Activated CD4-positive, alpha-beta T cell treated with anti-CD3 and anti-CD28 coated beads, Interleukin-2, amount 50 U/mL, for 24 hours (primary cell): ENCODE measurements at places on chromosomes 3 and 15.
A peak's percentile ranks its signal among the peaks of the same experiment; 100 is the strongest.

- DNase-seq: no peak
These were observed 108.0 kb downstream of the CMSS1 start for GRCh38 chr3:99925584-99926230.

GRCh38 chr3:172541945-172542488 lies 18.8 kb upstream of the TNFSF10 start:
- DNase-seq: no peak

- DNase-seq: no peak
These were observed 165.5 kb downstream of the MEX3B start for GRCh38 chr15:81880314-81880713.

DNA sequence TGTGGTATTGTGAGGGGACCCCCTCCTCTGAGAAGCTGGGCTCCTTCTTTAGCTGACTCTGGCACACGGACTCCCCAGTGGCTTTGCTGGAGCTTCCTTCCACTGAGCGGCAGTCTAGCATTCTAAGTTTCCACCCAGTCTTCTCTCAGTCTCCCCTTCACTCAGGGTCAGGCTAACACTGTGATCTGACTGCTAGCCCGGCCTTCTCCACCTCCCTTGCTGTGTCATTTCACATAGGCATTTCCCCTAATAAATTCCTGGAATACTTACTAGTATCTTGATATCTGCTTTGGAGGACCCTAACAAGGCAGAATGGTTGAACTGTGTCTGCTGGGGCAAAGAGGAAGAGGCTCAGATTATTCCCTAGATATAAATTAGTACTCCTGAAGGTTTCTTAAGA lies 106.2 kb upstream of the THBS1 start:
- no peak for DNase-seq

DNA sequence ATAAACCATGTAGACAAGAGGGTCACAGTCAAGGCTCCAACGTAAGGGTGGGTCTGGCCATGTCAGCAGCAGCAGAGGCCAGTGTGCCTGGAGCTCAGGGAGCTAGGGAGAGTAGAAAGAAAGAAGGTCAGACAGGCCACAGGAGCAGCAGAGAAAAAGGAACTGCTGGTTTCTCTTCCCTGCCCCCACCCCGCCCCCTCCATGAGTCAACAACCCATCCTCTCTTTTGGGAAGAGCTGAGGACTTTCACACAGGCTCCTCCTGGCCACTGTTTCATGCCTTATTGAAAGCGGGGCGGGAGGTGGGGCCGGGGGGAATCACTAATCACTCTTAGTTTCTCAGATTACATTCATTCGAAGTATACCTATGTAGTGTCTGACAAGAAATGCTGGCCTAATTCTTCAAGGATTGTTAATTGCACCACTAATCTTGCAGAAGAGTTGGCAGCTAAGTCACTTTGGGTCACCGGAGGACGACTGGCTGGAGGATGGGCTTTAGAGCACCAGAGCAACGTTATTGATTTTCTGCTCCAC lies 9.1 kb upstream of the SCG3 start:
- DNase-seq: no peak

- DNase-seq: no peak
These were observed 51.7 kb downstream of the CNTN3 start for GRCh38 chr3:74562558-74563269.

- no peak for DNase-seq
These were observed 6.2 kb downstream of the RAB8B start for GRCh38 chr15:63195569-63196015.

DNA sequence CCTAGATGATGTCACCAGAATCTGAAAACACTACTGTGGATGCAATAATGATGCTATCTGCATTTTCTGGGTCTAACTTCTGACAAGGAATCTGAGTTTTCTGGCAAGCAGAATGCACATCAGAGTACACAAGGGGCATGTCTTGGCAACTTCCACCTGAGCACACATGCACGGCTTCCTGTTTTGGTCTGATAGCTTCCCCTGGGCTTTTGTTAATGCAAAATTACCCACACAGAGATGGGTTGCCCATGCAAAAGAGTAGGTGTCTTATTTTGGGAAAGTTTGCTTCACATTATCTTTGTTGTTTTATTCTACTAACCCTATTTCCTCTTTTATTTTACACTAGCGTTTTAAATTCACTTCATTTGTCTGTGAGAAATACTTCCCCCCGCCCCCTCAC lies 74.2 kb upstream of the SATB1 start:
- DNase-seq: no peak

- DNase-seq: no peak
These were observed 83.6 kb downstream of the LSM3 start for GRCh38 chr3:14262212-14262611.

GRCh38 chr15:67641453-67641852 lies 99.0 kb downstream of the MAP2K5 start:
- no peak for DNase-seq

DNA sequence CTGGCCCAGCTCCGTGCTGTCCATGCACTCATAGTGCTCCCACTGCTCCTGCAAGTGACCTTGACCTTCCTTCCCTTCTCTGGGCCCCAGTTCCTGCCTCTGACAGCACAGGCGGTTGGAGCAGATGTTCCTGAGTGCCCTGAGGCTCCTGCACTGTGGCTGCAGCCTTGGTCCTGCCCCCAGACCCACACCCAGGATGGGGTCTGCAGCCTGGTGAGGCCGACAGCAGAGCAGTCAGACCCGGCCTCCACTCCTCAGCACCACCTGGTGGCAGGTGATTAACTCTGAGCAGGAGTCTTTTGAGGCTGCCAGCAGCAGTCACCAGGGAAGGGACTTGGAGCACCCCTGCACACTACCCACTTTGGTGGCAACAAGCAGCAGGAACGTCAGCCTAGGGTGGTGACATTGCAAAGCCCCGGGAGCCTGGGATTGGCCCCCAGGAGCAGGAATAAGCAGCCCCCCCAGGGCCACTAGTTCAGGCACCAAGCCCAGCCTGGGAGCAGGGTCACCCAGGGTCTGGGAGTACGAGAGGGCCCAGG lies 64.6 kb downstream of the CYP11A1 start:
- DNase-seq: peak; percentile 21

GRCh38 chr3:36258421-36258820 lies 121.9 kb upstream of the STAC start:
- no peak for DNase-seq

DNA sequence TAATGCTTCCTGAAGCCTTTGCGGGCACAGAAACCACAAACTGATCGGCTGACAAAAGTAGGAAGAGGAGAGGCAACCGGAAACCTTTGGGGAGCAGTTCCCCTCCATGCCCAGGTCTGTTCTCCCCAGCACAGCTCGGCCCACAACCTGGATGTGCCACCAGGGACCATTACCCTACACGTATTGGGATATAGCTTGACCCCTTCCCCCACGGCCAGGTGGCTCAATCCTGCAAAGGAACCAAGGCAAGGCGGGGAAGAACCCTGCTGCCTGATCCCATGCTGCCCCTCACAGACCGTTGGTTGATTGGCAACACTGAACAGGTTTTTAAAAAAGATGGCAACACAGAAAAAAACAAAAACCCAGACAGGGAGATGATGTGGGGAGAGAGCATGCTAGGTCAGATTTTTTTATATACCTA lies 19.7 kb upstream of the TCAIM start:
- DNase-seq: no peak

GRCh38 chr3:128547368-128547987 lies 54.5 kb upstream of the GATA2 start:
- DNase-seq: no peak

GRCh38 chr3:64291956-64292355 lies 66.7 kb upstream of the PRICKLE2 start:
- DNase-seq: no peak

GRCh38 chr3:52534281-52535183 lies 875 bp upstream of the NT5DC2 start:
- DNase-seq: no peak

- DNase-seq: no peak
These were observed 100.8 kb downstream of the TMEM266 start for GRCh38 chr15:76160426-76161152.

GRCh38 chr3:63976161-63976871 lies 47.0 kb downstream of the PSMD6 start:
- DNase-seq: no peak

GRCh38 chr3:178325330-178325729 lies 210.9 kb upstream of the KCNMB2 start:
- no peak for DNase-seq

DNA sequence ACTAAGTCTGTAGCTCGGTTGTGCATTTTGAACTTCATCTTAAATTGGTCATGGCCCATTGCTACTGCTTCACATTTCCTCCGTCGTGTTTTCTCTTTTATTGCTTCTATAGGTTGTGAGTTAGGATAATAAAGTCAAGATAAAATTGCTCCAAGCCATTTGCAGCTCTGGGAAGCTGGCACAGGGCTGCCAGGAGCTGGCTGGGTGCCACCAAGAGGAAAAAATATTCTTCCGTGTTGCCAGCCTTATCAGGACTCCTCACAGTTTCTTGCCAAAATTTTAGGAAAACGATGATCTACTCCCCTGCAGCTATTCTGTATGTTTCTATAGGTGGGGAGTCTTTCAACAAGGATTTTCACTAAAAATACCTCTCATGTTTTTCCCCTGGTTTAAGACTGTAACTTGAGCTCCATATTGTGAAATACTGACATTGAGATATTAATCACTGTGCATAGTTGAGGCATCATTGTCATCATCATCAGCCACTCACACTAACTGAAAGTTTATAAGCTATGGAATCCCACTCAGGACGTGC lies 55.4 kb upstream of the PIAS1 start:
- DNase-seq: no peak

- no peak for DNase-seq
These were observed 704.8 kb upstream of the CBLB start for GRCh38 chr3:106573605-106574004.

DNA sequence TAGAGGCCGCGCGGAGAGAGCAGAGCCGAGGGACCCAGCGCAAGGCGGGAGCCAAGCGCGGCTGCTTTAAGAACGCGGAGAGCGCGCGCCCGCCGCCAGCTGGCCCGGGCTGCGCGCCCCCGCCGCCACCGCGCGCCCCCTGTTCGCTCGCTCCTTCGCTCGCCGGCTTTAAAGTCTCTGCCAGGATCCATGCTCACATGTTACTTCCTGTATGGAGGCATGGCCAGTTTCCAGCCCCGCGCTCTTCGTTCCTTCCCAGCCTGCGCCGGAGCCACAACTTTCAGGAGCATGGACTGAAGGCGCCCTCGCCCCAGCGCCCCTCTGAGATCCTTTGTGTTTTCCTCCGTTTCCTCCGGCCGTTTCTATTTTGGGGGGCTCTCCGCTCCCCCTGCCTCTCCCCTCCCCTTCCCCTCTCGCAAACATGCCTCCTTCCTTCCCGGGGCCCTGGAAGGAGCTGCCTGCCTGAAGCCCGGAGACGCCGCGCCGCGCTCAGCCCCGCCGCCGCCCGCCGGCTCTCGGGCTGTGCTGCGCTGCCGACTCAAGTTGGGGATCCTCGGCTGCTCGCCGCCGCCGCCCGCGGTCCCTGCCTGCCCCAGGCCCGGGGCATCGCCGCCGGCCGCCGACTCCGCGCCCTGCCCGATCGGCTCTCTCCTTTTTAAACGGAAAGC lies at the start of gene PTPRG:
TSS of gene PTPRG (plus strand) at position 198 of the 668 bp plus-strand sequence. CDS start 717 bp downstream, outside the sequence.
- DNase-seq: no peak

DNA sequence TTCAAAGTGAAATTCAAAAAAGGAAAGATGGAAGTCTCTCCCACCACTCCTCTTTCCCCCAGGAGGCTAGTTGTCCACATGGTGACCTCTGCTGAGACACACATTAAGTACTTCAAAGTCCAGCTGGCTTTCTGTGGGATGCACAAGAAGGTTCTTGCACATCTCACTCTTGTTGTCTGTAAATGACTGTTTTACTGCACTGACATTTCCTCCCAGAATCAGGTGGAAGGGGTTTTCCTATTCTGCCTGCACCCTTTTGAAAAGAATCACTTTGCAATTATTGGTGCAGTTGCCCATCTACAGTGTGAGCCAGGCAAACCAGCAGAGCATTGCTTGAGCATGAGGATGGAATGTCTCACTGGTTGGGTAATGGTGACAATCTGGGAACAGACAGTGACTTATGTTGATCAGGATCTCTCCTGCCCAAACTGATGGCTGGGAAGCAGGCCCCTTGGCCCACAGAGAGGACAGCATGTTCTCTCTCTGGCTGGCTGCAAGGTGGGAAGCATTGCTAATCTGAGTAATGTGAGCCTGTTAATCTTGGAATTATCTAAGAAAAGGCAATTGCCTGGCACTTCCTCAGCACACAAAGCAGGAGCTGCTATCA lies 347.7 kb upstream of the SATB1 start:
- no peak for DNase-seq

GRCh38 chr3:106197532-106198194 lies 328.9 kb upstream of the CBLB start:
- no peak for DNase-seq

DNA sequence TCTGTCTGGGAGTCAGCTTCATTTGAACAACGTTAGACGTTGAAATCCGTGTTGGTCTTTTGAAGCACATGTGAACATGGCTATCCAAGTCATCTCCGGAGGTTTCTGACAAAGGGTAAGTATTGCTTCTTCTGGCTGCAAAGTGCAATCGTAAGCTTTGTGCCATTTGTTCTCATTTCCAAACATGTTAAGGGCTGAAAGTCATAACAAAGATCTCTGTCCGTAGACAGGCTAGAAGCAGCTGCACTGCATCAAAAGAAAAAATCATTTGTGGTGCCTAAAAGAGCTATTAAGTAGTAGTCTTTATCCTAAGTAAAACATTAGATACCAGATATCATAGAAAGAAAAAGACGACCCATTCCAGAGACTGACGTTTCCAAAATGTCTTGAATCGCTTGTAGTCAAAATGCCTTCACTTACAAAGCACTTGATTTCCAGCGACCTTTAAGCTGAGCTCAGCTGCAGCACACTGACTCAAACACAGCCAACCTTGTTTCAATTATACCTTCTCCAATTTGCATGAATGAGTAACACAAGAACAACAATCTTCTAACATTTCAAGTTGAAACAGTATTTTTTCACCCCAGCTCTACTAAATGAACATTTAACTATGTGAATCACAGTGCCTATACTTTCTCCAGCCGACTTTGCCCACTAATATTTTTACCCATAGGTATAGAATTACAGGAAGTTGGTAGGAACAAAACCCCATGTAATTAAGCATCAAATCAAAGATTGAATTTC lies 76.6 kb downstream of the NEDD4 start:
- DNase-seq: no peak

DNA sequence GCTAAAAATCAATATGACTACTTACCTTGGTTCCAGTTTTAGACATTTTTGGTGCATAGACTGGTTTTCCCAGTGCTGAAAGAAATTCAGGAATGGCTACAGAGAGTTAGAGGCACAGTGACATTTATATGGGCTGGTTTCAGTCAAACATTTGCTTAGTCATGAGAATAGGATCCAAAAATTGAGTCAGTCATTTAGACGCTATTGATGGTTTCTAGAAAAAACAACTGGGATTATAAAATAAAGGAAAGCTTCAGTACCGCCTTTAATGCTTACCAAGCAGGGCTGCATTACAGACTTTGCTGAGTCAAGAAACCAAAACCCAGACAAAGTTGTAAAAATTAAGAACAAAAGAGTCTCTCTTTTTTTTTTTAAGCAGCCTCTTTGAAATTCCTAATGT lies at the start of gene CRYGS:
TSS of gene CRYGS (minus strand) at position 100 of the 400 bp plus-strand sequence. CDS start at position 46, 54 bp downstream.
- no peak for DNase-seq

DNA sequence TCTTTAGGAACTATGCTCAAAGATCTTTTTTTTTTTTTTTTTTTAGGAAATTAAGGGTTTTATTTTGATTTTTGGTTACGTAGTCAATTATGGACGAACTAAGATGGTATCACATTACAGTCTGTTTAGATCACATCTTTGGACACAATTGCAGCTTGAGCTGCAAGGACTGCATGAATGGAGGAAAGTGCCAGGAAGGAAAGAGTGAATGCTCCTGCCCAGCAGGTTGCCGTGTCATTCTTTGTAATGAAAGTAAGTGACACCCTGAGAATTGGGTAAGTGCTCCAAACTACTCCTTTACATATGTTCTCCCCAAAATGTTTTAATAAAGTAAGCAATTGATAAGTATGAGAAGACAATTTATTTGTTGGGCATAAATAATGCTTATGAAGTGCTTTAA lies 716.5 kb upstream of the GOLIM4 start:
- no peak for DNase-seq

GRCh38 chr3:46881596-46882376 lies 4.3 kb downstream of the PTH1R start:
- no peak for DNase-seq
